ENCODE measurements at places on chromosomes 2 and 18.

- ATAC-seq: no peak
Measured at GRCh38 chr2:155485141-155485842, 786.8 kb downstream of the KCNJ3 start.

GRCh38 chr2:121253674-121254240 is 31.2 kb downstream of the TFCP2L1 start:
- no peak for ATAC-seq

DNA sequence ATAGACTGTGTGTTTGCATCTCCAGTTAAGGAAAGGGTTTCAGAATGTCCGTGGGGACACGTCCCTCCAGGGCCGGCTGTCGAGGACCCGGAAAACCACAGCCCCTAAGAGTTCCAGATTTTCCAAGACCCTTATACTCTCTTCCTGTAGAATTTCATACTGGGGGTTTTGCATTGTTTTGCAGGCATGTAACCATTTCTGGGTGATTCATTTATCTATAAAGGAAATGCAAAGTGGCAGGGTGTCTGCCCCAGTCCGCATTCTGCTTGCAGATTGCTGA is 8.5 kb downstream of the SP9 start:
- no peak for ATAC-seq

DNA sequence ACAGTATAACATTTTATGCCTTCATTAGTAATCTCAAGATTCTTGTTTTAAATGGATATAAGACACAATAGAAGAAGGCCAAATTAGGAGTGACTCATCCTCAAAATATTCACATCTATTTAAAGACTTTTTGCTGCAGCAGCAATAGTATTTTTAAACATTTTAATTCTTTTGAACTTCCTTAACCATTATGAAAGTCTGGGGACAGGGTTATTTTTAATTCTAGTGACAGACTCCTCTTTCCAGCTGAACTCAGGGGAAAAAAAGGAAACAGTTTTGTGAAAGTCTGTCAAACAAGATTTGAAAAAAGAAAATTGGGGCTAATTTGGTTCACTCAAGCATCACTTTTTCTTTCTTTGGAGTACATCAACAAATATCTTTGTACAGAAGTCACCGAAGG is 541.8 kb downstream of the NUP35 start:
- peak; percentile 49 for ATAC-seq

GRCh38 chr18:56952026-56952425 is 194.9 kb upstream of the BOD1L2 start:
- no peak for ATAC-seq

DNA sequence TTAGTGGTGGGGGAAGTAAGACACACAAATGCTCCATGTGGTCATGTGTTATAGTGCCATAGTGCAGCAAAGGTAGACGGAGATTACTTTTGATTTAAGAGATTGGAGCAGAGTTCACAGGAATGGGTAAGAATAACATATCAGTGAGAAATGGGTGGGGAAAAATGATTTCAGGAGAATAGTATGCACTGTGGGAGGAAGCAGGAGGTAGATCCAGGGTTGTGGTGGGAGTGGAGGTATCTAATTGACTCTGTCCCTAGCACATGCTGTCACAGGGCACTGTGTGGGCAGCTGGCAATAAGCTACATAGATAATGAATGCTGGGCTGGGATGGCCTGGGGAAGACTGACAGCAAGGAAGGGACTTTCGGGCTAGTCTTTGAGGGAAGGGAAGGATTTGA is 65.3 kb downstream of the STAT1 start:
- peak; percentile 11 for ATAC-seq

DNA sequence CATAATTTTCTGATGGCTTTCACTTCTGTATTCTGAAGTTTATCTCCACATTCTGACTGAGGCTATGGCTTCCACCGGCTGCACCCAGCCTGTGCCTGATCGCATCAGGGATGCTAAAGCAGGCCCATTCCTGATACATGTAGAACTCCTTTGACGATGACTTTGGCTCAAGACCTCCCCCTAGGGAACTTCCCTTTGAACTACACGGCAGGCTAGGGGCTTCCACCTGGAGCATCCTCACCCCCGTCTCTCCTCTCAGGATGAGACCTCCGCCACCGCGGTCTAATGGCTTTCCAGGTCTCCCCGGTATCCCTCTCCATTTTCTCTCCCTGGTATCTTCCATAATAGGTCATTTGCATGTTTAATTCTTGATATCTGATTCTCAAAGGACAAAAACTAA is 214.9 kb upstream of the CHST9 start:
- ATAC-seq: no peak

DNA sequence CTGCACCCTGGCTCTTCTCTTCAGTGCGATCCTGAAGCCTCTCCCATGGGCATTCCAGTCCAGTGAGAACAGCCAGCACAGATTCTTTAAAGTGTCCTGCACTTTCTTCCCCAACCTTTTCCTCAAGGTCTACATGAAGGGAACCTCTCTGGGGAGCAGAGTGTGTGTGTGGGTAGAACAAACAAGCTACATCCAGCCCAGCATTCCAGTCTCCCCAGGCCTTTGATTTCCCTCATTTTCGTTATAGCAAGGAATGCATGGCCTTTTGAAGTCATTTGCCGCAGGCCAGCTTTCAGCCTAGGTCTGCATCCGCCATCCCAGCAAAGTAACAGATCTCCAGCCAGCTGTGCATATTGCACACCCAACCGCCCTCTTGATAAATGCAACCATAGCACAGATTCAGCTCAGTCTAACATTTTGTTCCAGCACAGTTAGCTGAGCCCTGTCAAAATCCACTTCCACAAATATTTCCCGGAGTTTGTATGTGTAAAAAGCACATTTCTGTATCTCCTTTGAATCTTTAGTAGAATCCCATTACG is 44.6 kb downstream of the CD8B2 start:
- no peak for ATAC-seq

DNA sequence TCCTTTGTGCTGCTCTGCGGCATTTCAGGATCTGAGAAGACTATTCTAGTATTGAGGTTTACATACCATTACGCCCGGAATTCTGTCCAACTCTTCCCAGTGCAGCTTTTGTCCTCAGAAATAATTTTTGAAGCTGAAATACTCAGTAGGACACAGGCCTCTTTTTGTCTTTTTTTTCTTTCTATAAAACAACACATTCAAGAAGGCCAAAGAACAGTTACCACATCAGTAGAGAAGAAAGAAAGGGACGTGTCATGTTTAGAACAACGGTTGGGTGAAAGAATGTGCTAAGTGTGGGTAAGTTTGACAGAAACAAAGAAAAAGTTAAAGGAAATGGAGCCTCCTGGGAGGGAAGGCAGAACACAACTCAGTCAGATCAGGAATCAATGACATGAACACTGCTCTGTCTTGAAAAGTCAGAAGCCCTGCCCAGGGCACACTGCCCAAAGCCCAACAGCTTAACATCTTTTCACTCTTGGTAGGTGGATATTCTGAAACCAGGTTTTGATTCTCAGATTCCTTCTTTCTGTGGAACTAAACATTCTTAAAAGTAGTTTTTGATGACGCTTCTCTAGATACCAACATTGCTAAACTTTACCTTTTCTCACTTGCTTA is 198.6 kb upstream of the CWC22 start:
- ATAC-seq: no peak

DNA sequence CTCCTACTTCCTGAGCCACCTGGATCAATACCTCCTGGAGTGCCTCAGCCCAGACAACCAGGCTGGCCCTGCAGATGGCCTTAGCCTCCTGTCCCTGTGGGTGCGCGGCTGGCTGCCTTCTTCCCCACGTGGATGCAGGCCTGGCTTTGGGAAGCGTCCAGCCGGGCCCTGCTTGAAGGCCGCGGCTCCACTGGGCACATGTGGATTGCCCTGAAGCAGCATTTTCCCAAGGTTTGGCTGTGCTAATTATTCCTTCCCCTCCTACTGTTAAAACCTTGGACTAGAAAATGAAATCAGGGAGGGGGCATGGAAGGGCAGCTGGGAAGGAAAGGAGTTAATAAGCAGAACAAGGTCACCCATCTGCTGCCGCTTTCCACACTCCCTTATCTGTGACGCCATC is 143.0 kb upstream of the GATA6 start:
- no peak for ATAC-seq

DNA sequence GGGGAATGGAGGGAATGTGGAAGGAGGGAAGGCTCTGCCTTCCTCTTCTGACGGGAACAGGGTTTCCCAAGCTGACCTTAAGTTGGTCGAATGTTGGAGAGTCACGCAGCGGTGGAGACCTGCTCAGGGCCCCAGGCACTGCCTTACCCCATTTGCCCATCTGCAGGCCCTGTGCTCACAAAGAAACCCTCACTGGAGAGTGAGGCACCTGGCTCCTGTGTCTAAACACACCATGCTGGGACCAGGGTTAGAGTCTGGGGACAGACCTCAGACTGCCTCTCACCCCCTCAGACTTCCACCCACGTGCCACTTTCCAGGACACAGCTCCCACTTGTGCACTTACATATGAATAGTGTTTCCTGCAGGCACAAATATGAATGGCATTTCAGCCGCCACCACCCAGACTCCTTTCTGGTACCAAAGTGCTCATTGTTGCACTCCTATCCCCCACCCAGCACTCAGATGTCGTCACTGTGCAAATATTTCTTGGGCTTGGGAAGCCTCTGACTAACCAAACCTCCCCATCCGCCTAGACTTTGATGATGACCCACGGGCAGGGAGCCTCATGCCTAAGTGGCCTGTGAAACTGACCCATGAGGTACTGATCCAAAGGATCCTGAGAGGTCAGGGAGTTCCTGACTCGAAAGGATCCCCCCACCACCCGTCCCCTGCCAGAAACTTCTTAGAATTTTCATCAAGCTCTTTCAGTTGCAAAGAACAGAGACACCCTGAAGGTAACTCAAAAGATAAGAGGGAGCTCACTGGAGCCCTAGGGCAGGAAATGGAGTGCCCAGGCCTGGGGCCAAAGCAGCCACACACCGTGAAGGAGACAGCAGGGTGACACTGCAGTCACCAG is 78.3 kb downstream of the STPG4 start:
- peak; percentile 75 for ATAC-seq

DNA sequence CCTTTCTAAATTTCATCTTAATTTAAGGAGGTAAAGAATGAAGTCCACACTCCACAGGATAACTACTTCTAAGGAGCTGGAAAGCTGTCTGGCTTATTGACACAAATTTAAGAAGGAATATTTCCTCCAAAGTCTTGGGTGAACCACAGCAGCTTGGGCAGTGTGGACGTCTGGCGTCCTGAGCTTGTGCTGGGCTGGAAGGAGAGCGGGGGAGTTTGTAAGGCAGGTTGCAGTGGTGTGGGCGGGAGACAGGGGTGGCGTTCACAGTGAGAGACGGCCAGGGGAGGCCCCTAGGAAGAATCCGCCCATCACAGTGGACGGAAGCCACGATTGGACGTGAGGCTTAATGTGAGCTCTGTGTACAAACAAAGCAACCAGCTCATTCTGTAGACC is 25.7 kb downstream of the ADI1 start:
- ATAC-seq: peak; percentile 42

DNA sequence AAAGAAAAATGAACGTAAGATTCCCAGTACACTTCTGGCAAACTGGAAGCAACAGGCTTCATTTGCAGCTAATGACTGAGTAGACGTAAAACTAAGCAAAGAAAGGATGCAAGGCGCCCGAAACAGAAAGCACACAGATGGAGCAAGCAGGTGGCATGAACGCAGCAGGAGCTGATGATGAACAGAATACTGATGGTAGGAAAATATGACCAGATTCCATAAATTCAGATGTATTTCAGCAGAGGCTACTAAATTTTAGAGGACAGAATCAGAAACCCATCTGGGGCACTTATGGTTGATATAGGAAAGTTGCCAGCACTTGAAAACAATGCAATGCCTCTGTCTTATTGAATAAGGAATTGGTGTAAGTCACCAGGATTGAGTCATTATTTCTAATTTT is 658.7 kb upstream of the LINC00305 start:
- ATAC-seq: no peak

DNA sequence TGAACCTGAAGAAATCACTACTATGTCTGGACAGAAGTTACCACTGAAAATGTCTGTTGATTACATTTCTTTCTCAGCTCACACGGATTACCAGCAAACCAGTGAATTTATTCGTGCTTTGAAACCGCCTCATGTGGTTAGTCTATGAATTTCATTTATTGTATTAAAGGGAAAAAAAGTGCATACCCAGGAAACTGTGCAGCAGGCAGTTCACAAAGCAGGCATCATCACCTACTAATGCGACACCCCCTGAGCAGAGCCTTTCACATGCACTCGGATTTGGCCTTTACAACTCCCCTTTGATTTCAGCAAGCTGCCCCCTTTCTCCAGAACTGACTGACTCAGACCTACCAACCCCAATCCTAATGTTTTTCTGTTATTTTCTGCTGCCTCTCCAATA is 20.1 kb downstream of the CPSF3 start:
- no peak for ATAC-seq

DNA sequence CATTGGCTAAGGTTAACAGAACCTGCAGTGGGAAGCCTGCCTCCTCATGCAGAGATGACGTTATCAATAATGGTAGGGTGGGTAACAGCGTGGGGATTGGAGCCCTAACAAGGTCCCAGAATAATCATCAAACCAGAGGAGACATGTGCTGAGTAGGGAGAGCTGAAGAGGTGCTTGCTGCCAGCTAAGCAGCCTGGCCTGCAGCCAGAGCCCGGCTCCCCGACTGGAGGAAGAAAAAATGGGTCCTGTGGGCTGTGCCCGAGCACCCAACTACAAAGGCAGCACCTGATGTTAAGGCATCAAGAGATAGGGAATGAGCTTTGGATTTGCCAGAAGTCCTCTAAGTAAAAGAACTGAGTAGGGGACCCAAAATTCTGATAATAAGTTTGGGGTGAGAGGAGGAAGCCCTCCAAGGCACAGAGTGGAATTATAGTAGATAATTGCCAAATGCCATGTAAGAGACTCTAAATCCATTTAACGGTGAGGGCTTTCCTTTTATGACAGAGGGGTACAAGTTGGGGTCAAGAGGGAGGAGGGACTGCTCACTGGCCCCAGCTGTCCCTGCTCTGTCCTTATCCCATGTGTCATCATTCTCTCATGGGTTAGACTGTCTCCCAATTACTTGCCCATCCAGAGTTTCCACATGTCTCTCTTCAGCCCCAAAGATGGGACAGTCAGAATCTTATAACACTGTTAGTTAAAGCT is 156.1 kb downstream of the ANTXR1 start:
- no peak for ATAC-seq

DNA sequence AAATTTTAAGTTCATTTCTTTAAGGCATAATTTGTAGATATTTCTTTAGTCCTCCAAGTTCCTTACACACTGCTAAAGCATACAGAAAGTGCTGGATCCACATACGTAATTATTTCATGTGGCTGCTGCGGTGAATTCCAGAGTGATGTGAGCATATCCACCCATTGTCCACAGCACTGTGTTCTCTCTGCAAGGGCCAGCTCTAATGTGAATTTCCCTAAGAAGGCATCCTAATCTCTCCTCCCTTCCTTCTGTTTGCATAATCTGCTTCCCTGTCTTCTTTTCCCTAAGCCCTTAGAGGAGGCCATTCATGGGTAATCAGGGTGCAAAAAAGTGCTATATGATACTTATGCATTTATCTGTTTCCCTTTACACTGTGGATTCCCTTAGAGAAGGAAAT is 57.2 kb downstream of the COBLL1 start:
- no peak for ATAC-seq

- ATAC-seq: no peak
Measured at GRCh38 chr18:51952844-51953243, 387.2 kb upstream of the DCC start.

DNA sequence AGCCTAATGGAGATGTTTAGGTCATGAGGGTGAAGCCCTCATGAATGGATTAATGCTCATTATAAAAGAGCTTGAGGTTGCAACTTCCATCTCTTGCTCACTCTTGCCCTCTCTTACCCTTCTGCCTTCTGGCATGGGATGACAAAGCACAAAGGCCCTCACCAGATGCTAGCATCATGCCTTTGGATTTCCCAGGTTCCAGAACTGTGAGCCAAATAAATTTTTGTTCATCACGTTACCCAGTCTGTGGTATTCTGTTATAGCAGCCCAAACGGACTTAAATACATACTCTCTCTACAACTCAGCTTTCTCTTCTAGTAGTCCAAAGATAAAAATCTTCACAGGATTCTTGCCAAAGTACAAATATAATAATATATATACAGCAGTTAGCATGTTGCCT is 75.8 kb downstream of the LNPK start:
- peak; percentile 74 for ATAC-seq

All from SK-N-SH treated with all-trans-retinoic acid at 6 μM for 48 hours (cell line).